RPMI8226 (cell line): ENCODE measurements at places on chromosomes 11 and 22.

- DNase-seq, result no peak
Measured at GRCh38 chr22:41348964-41349484, 32.7 kb upstream of the TEF start.

- no peak for DNase-seq
Measured at GRCh38 chr11:131129474-131129873, 213.2 kb upstream of the SNX19 start.

GRCh38 chr22:38868286-38868721 lies 3.7 kb downstream of the CBX6 start:
- no peak for DNase-seq

GRCh38 chr11:44868021-44868420 lies 82.7 kb downstream of the TP53I11 start:
- DNase-seq, result no peak
